ENCODE measurements at places on chromosomes 7 and 10.

DNA sequence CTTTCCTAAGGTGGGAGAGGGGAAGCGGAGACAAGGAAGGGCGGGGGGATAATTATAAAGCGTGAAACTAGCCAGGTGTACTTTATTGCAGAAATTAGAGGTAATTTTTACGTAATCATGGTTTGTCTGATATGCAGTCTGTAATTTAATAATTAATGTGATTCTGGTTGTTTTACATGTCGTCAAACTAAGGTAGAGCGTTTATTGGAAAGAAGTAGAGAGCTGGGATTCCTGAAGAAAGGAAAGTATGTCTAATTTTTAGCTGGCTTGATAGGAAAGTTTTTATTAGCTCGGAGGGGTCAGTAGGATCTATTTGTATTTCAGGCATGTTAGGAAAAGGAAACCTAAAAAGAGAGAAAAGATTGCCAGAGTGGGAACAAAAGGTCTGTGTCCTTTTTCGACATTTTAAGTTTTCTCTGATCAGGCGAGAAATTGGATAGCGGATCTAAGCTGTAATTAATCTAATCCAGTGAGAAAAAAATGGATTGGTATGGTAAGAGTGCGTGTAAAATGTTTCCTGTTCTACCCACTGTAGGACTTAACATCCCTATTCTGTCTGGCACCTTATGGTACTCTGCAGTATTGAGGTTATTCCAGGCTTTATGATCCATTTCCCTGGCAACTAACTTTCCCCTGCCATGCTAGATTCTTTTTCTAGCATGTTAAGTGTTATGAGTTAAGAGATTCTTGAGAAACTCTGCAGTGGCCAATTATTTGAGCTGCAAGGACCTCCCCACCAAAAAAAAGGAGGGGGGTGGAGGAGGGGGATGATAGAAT is 1.4 kb downstream of the CELF2 start:
- no peak for DNase-seq

- no peak for DNase-seq
Observed at GRCh38 chr7:151083071-151083823, at the start of gene TMUB1. Gene TMUB1 (minus strand): TSS chr7:151083493. CDS start chr7:151082563, 930 bp downstream.

GRCh38 chr10:89845541-89846280 is 144.3 kb downstream of the KIF20B start:
- no peak for DNase-seq

DNA sequence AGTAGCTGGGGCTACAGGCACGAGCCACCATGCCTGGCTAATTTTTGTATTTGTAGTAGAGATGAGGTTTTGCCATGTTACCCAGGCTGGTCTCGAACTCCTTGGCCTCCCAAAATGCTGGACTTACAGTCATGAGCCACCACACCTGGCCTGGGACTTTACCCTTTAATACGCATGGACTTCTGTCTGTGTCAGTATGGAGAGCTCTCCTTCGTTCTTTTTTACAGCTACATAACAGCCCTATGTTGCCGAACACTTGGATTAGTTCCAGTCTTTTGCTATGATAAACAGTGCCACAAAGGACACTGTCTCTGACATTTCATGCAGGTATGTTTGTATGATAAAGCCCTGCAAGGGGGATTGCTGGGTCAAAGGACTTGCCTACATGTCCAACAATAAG is 10.9 kb upstream of the OAT start:
- DNase-seq: no peak

GRCh38 chr7:100568896-100569844 is 4.5 kb downstream of the SAP25 start:
- peak; percentile 70 for DNase-seq

GRCh38 chr7:11707606-11708193 is 124.3 kb downstream of the THSD7A start:
- no peak for DNase-seq
